Keratinocyte (primary cell): ENCODE measurements at places on chromosomes 3 and 15.

DNA sequence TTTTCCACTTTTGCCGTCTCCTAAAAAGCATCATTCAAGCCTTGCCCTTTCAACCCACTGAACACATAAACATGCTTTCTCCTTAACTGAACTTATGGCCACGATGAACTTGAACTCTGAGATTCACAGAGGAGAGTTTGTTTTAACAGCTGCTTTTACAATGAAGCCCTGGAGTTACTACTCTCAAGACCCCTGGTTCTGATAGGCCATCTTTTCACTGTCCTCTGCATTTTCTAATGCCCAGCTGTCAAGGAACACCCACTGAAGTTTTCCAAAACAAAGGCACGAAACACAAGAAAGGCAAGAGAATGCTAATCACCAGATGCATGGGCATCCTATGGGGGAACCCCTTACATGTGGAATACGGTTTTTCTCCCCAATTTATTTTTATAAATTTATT lies 100.8 kb downstream of the ADAMTS9 start:
- no peak overlapping the region for H3K27ac ChIP-seq
- H3K4me3 ChIP-seq: no peak overlapping the region
- DNase-seq: no peak
- no peaks in the 10 kb centered on the region for H3K36me3 ChIP-seq
- no peaks in the 10 kb centered on the region for H3K27me3 ChIP-seq
- H3K4me1 ChIP-seq: no peaks in the 10 kb centered on the region

DNA sequence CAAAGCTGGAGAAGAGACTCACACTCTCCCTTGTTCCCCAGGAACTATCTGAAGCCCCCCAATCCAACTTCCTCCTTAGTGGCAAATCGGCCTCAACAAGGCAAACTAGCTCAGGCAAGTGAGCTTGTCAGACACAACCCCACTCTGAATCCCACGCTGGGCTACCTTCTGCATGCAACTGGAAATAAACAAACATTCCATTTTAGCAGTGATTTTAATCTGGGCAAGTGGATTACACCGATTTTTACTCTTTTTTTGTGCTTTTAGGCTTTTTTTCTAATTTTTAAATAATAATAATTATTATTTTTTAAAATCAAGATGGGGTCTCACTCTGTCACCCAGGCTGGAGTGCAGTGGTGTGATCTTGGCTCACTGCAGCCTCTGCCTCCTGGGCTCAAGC lies 2.9 kb upstream of the NOX5 start:
- peaks cover 7% of the 10 kb centered on the region for H3K4me1 ChIP-seq
- no peak for DNase-seq
- no peaks in the 10 kb centered on the region for H3K36me3 ChIP-seq

DNA sequence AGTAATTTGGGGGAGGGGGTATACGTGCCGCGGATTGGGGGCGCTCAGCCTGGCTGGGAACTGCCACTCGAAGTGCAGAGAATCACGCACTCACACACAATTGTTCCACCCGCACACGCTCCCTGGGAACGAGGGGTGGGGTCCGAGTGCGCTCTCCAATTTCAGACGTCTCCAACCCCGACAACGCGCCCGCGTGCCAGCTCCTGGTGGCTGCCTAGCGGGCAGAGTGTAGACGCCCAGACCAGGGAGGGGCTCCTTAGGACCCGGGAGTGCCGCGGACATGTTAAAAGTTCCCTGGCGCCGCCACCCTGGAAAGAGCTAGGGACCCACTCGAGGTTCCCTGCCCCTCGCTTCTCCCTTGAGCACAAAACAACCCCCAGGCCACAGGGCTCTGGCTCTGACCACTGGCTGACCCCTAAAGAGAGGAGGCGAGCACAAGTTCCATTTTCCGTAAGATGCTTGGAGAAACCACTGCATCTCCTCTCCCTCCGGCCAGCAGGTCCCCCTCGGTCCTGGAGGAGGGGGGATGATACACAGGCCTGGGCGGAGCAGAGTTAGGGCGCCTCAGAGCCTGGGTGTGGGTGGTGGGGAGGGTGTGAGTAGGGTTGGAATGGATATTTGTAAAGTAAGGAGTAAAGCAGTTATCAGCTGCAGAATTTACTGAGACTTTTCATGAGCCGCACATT lies 894 bp upstream of the ANKRD63 start:
- no peak overlapping the region for H3K27ac ChIP-seq
- peaks cover 46% of the 10 kb centered on the region for H3K27me3 ChIP-seq
- peaks cover 14% of the 10 kb centered on the region for H3K4me1 ChIP-seq

DNA sequence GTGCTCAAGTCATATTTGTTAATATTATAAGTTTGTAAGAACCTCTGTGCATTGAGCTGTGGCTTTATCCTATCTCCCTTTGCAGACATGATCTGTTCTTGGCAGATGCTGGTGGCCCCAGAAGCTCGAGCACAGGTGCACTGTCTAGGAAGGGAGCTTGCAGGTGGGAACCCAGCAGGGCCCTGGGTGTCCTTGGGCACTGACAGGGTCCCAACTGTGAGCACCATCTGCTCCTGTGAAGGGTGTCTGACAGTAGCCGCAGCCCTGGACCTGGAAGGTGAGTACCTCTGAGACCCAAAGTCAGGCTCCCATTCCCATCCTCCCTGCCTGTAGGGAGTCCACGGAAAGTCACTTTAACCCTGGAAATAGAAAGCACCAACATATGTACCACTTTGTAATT lies 2.4 kb upstream of the REC114 start:
- DNase-seq: no peak
- H3K4me3 ChIP-seq: no peak overlapping the region
- no peaks in the 10 kb centered on the region for H3K27me3 ChIP-seq
- no peaks in the 10 kb centered on the region for H3K36me3 ChIP-seq

- peaks cover 2% of the 10 kb centered on the region for H3K4me1 ChIP-seq
- H3K27ac ChIP-seq: no peak overlapping the region
- DNase-seq: no peak
- no peak overlapping the region for H3K4me3 ChIP-seq
Observed at GRCh38 chr3:23884481-23884880, 32.3 kb downstream of the NKIRAS1 start.

GRCh38 chr3:141618103-141618910 lies 119.8 kb upstream of the RNF7 start:
- no peak for DNase-seq
- no peak overlapping the region for H3K4me3 ChIP-seq
- no peaks in the 10 kb centered on the region for H3K27me3 ChIP-seq
- H3K27ac ChIP-seq: no peak overlapping the region
- H3K36me3 ChIP-seq: no peaks in the 10 kb centered on the region

- H3K27ac ChIP-seq: no peak overlapping the region
- H3K27me3 ChIP-seq: no peaks in the 10 kb centered on the region
- DNase-seq: no peak
- H3K36me3 ChIP-seq: no peaks in the 10 kb centered on the region
- H3K4me3 ChIP-seq: no peak overlapping the region
Observed at GRCh38 chr3:99760629-99761028, 57.0 kb upstream of the CMSS1 start.

GRCh38 chr3:120471643-120472042 lies 20.9 kb upstream of the FSTL1 start:
- no peaks in the 10 kb centered on the region for H3K36me3 ChIP-seq
- no peaks in the 10 kb centered on the region for H3K27me3 ChIP-seq
- peaks cover 36% of the 10 kb centered on the region for H3K4me1 ChIP-seq

GRCh38 chr3:98906230-98906629 lies 4.7 kb upstream of the DCBLD2 start:
- no peaks in the 10 kb centered on the region for H3K27me3 ChIP-seq
- DNase-seq: no peak
- no peak overlapping the region for H3K4me3 ChIP-seq
- peak overlapping the region; percentile 27 for H3K27ac ChIP-seq
- peaks cover 31% of the 10 kb centered on the region for H3K4me1 ChIP-seq

GRCh38 chr3:168161696-168162095 lies 66.0 kb upstream of the GOLIM4 start:
- DNase-seq: no peak
- peaks cover 7% of the 10 kb centered on the region for H3K4me1 ChIP-seq
- H3K36me3 ChIP-seq: no peaks in the 10 kb centered on the region
- no peak overlapping the region for H3K27ac ChIP-seq
- H3K4me3 ChIP-seq: no peak overlapping the region

DNA sequence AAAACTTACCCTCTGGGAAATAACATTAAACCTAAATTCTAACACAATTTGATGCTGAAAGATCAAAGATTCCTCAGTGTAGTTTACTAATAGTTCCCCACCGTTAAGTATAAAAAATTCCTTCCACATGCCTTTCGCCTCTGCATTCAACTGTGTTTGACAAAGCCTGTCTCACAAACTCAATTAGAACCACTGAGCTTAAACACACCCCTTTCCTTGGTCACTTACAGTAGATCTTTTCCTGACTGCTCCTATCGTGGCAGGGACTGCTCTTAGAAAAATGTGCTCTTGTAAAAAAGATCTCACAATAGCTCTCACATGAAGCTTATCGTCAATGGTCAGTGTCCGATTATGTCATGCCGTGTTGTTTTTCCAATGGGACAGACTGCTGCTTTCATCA lies 8.9 kb upstream of the KBTBD8 start:
- no peaks in the 10 kb centered on the region for H3K27me3 ChIP-seq
- H3K36me3 ChIP-seq: no peaks in the 10 kb centered on the region

- H3K4me1 ChIP-seq: peaks cover 7% of the 10 kb centered on the region
- DNase-seq: no peak
- H3K4me3 ChIP-seq: no peak overlapping the region
- H3K36me3 ChIP-seq: no peaks in the 10 kb centered on the region
- H3K27me3 ChIP-seq: no peaks in the 10 kb centered on the region
Observed at GRCh38 chr15:78301326-78301725, 1.9 kb upstream of the SKIC8 start.

- H3K27me3 ChIP-seq: no peaks in the 10 kb centered on the region
- no peak for DNase-seq
- peaks cover 4% of the 10 kb centered on the region for H3K36me3 ChIP-seq
- H3K4me3 ChIP-seq: no peak overlapping the region
- peaks cover 8% of the 10 kb centered on the region for H3K4me1 ChIP-seq
Observed at GRCh38 chr3:52835766-52836470, 1.1 kb upstream of the MUSTN1 start.

- no peaks in the 10 kb centered on the region for H3K27me3 ChIP-seq
- no peak overlapping the region for H3K27ac ChIP-seq
- H3K36me3 ChIP-seq: no peaks in the 10 kb centered on the region
- no peak for DNase-seq
Observed at GRCh38 chr3:55746808-55747413, 259.8 kb upstream of the WNT5A start.

- DNase-seq: no peak
- H3K4me1 ChIP-seq: no peaks in the 10 kb centered on the region
- H3K27ac ChIP-seq: no peak overlapping the region
- no peak overlapping the region for H3K4me3 ChIP-seq
- no peaks in the 10 kb centered on the region for H3K36me3 ChIP-seq
- H3K27me3 ChIP-seq: no peaks in the 10 kb centered on the region
Observed at GRCh38 chr15:70815604-70816003, 38.4 kb downstream of the LARP6 start.

GRCh38 chr3:49411535-49411967 lies 225 bp downstream of the RHOA start:
- H3K27ac ChIP-seq: peak overlapping the region; percentile 88
- H3K27me3 ChIP-seq: no peaks in the 10 kb centered on the region
- peaks cover 23% of the 10 kb centered on the region for H3K4me1 ChIP-seq
- no peak for DNase-seq
- peak overlapping the region; percentile 94 for H3K4me3 ChIP-seq

DNA sequence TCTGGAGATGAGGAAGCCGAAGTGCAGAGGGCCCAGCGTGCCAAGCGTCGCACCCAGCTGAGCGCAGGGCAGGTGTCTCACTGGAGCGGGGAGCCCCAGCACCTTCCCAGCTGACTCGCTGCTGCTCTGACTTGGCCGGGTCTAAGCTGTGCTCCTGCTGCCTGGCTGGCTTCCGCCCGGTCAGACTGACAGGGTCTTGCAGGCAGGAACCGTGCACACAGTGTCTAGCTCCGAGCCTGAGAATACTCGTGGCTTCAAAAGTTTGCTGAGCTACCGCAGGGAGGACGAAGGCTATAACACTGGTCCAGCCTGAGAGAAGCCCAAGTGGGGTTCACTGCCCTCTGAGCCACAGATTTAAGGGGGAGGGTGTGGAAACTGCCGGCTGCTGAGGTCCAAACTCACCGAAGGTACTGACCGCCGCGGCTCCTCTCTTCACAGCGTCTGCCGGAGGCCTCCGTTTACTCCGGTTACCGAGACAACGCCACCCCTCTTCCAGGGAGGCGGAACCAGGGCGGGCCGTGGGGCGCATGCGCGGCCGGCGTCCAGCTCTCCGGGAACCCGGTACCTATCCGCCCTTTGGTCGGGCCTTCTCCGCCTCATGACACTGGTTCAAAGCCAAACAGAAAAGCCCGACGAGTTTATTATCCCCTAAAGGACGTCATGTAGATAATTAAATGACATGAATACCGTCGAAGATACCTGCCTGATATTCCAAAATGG lies at the start of gene CFAP44:
Gene CFAP44 (minus strand): TSS at position 443 of the 720 bp plus-strand sequence. CDS start 7,829 bp downstream, outside the sequence.
- H3K27me3 ChIP-seq: no peaks in the 10 kb centered on the region
- peak within 1 kb of the TSS; percentile 18 for H3K27ac ChIP-seq
- H3K4me3 ChIP-seq: peak within 1 kb of the TSS; percentile 61
- DNase-seq: no peak
- H3K36me3 ChIP-seq: no peaks in the 10 kb centered on the region
- H3K4me1 ChIP-seq: peaks cover 3% of the 10 kb centered on the region

DNA sequence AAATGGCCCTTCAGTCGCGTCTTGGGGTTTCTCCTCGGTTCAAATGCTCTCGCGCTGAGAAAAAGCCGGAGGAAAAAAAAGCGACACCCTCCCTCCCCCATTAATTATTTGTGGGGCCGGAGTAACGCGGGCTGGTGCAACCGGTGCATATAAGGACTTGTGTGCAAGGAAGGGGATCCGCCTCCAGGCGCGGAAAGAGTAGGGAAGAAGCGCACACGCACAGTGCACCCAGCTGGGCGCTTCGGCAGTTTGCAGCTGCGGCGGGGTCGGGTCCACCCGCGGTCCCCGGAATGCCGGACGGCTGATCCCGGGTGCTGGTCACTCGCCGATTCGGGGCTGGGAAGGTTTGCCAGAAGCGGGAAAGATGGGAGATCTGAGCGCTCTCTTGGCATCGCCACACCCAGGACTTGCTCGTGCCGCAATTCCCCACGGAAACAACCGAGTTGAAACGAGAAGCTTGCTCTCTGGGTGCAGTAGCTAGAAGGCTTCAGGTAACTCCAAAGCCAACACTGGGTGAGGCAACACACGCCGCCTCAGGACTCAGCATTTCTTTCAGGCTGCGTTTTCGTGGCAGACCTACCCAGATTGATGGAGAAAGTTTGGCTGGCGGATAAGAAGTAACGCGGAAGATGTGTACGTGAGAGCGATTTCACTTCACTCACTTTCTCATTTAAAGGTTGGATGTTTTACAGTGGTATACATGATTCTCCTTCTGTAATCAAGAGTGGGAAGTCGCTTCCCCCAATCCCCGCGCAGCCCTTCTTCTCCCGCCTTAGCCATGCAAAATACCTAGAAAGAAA lies 720 bp upstream of the TNIK start:
- peak overlapping the region; percentile 31 for H3K27ac ChIP-seq
- no peaks in the 10 kb centered on the region for H3K36me3 ChIP-seq

DNA sequence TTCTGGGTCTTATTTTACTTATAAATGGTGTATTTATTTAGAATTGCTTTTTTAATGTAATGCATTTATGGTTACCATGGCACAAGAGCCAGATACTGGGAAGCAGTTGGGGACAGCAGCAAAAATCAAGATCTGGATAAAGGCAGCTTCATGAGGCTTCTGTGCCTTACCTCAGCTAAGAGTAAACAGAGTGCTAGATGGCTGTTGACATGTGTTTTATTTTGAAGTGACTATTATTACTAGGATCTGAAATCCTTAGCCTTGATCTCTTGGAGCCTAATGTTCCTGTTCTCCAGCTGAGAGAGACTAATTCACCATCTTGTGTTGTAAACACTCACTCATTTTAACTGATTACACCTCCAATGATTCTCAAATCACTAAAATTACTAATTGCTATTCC lies 317.8 kb downstream of the LPP start:
- peaks cover 4% of the 10 kb centered on the region for H3K4me1 ChIP-seq
- no peak overlapping the region for H3K4me3 ChIP-seq
- no peak for DNase-seq
- H3K27ac ChIP-seq: no peak overlapping the region
- H3K36me3 ChIP-seq: no peaks in the 10 kb centered on the region
